ENCODE measurements at places on chromosomes 13 and 19. TPM values are rescaled to one million over a fixed set of nuclear protein-coding genes. Genes with fewer than 3 reads are reported as not detected.

GRCh38 chr19:30423481-30423880 is 51.3 kb downstream of the ZNF536 start:
- no peak for DNase-seq

DNA sequence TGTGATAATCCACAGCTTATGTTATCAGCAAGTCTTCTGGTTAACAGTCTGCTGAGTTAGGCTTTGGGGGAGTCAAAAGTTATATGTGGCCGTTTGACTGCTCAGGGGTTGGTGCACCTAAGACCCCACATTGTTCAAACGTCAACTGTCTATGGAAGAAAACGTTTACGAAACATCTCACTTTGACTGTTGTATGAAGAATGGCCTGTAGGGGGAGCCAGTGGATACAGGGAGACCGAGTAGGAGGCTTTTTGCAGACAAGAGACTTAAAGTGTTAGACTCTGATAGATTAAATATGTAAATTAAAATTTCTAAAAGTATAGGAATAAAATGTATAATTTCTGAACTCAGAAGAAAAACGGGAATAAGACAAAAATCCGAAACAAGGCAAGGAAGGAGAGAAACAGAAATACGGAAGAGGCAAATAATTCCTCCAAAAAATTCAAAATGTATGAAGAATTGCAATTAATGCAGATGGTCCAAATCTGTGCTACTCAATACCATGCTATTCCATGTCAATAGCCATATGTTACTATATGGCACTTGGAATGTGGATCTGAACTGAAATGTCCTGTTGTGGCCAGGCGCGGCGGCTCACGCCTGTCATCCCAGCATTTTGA is 37.8 kb downstream of the TNFSF14 start:
- DNase-seq = no peak

- no peak for DNase-seq
These were observed 238.0 kb downstream of the GGACT start for GRCh38 chr13:100350601-100351000.

DNA sequence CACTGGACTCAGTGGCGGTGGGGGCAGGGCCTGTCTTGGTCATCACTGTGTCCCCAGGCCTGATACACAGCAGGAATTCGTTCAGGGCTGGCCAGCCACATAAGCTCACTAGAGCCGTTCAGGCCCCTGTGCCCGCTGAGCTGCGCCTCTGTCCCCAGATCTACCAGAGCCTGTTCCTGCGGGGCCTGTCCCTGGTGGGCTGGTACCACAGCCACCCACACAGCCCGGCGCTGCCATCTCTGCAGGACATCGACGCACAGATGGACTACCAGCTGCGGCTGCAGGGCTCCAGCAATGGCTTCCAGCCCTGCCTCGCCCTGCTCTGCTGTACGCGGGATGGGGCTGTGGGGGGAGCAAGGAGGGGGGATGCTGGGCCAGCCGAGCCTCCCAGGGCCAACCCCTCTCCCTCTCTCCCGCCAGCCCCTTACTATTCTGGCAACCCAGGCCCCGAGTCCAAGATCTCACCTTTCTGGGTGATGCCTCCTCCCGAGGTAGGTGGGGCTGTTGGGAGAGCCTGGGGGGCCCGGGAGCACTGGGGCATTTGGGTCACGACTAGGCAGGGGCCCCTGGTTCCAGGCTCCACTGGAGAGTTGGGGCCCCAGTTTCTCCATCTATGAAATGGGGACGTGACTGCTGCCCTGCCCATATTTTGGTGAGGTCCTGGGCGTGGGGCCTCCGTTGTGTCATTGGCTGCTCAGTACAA is 13.9 kb downstream of the MPND start:
- no peak for DNase-seq

SHANK1 gene
- 0.42 TPM for total RNA-seq

KRTDAP gene
- total RNA-seq = not detected

Measured in esophagus muscularis mucosa (tissue), 4 donors.